Activated CD8-positive, alpha-beta T cell treated with anti-CD3 and anti-CD28 coated beads, Interleukin-2, amount 10 ng/mL, durations not matched to agents 7 days and 5 days (primary cell): ENCODE measurements at places on chromosomes 3 and 15. TPM values are rescaled to one million over a fixed set of nuclear protein-coding genes. Genes with fewer than 3 reads are reported as not detected.

DNA sequence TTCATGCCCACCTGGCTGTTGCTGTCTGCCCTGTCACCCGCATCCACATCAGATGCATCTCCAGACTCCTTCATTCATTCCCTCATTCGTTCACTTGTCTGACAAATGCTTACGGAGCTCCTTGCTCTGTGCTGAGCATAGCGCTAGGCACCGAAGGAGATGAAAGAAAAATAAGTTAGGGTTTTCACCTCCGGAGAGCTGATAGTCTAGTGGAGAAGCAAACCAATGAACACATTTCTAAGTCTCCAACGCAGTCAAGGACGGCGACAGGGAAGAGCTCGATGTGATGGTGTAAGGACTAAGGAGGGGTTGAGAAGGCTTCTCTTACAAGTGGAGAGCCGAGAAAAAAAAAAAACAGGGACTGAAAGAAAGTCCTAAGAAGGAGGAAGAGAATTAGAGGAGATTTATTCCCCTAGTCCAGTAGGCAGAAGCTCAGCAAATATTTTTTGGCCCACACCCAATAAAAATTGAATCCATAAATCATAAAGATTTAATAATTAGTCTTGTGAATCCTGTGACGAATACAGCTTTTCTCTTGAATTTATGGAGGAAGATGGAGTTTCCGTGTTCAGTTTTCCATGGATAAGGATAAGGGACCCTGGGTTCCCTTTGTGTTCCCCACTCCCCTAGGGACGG lies 127.2 kb upstream of the DLG1 start:
- H3K27me3 ChIP-seq: peaks cover 8% of the 10 kb centered on the region
- no peak overlapping the region for H3K4me3 ChIP-seq
- H3K36me3 ChIP-seq: no peaks in the 10 kb centered on the region
- H3K27ac ChIP-seq: no peak overlapping the region

GRCh38 chr3:158103081-158103886 lies 2.9 kb downstream of the SHOX2 start:
- peaks cover 2% of the 10 kb centered on the region for H3K36me3 ChIP-seq
- H3K4me1 ChIP-seq: peaks cover 46% of the 10 kb centered on the region
- peak overlapping the region; percentile 34 for H3K4me3 ChIP-seq
- no peak for DNase-seq
- H3K27ac ChIP-seq: peak overlapping the region; percentile 37

- H3K36me3 ChIP-seq: no peaks in the 10 kb centered on the region
- H3K27me3 ChIP-seq: peaks cover 9% of the 10 kb centered on the region
- no peak overlapping the region for H3K4me3 ChIP-seq
- no peak overlapping the region for H3K27ac ChIP-seq
Observed at GRCh38 chr3:72109327-72110259, 324.6 kb upstream of the PROK2 start.

- H3K27me3 ChIP-seq: peaks cover 3% of the 10 kb centered on the region
- no peak overlapping the region for H3K4me3 ChIP-seq
- DNase-seq: no peak
- no peak overlapping the region for H3K27ac ChIP-seq
- H3K4me1 ChIP-seq: no peaks in the 10 kb centered on the region
Observed at GRCh38 chr15:48414015-48414414, 82.8 kb downstream of the DUT start.

GRCh38 chr15:67319961-67320360 lies 65.4 kb downstream of the IQCH start:
- no peak overlapping the region for H3K4me3 ChIP-seq
- no peak overlapping the region for H3K27ac ChIP-seq
- no peak for DNase-seq
- no peaks in the 10 kb centered on the region for H3K36me3 ChIP-seq

GRCh38 chr3:147392625-147392946 lies 13.8 kb downstream of the ZIC4 start:
- no peak overlapping the region for H3K27ac ChIP-seq
- H3K27me3 ChIP-seq: peaks cover 65% of the 10 kb centered on the region
- H3K4me1 ChIP-seq: no peaks in the 10 kb centered on the region
- peak overlapping the region; percentile 25 for H3K4me3 ChIP-seq

DNA sequence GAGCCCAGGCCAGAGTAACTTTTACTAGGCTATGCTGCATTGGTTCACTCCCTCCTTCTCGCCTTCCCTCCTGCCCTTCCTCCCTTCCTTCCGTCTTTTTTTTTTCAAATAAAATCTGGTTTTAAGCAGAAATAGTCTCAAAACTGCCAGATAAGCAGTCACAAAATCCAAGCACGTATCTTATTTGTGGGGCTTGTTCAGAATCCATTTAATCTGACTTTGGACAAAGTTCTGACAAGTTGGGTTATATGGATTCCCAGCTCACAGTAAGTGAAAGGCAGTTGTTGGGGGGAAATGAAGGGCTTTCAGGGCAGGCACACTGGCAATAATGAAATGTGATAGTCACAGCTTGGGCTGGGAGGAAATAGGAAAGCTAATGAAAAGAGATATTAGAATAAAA lies 32.0 kb upstream of the PLXND1 start:
- H3K27ac ChIP-seq: no peak overlapping the region
- no peak overlapping the region for H3K4me3 ChIP-seq
- DNase-seq: no peak
- H3K4me1 ChIP-seq: peaks cover 1% of the 10 kb centered on the region

GRCh38 chr15:83435202-83435601 lies 11.9 kb upstream of the SH3GL3 start:
- DNase-seq: no peak
- H3K27ac ChIP-seq: no peak overlapping the region
- no peaks in the 10 kb centered on the region for H3K36me3 ChIP-seq

GRCh38 chr3:74814181-74814580 lies 199.7 kb upstream of the CNTN3 start:
- H3K4me3 ChIP-seq: no peak overlapping the region
- no peak for DNase-seq
- no peaks in the 10 kb centered on the region for H3K36me3 ChIP-seq
- H3K27ac ChIP-seq: no peak overlapping the region
- H3K4me1 ChIP-seq: no peaks in the 10 kb centered on the region

DNA sequence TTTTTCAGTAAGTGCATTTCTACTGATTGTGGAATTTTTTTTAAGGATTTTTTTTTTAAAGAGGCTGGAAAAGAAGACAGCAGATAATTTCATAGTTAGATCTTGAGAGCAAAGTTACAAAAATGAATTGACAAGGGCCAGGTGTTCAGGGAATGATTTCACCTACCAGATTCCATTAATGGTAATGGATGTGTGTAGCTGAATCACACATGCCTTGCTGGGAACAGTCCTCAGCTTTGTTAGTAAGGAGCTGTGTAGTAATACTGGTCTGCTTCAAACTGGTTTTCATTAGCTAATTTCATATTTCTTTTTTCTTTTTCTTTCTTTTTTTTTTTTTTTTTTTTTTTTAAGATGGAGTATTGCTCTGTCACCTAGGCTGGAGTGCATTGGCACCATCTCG lies 16.0 kb downstream of the NR1D2 start:
- no peak for DNase-seq
- no peak overlapping the region for H3K27ac ChIP-seq

- no peaks in the 10 kb centered on the region for H3K36me3 ChIP-seq
- no peak for DNase-seq
- peaks cover 3% of the 10 kb centered on the region for H3K27me3 ChIP-seq
Observed at GRCh38 chr3:129617381-129618185, 11.1 kb upstream of the PLXND1 start.

DNA sequence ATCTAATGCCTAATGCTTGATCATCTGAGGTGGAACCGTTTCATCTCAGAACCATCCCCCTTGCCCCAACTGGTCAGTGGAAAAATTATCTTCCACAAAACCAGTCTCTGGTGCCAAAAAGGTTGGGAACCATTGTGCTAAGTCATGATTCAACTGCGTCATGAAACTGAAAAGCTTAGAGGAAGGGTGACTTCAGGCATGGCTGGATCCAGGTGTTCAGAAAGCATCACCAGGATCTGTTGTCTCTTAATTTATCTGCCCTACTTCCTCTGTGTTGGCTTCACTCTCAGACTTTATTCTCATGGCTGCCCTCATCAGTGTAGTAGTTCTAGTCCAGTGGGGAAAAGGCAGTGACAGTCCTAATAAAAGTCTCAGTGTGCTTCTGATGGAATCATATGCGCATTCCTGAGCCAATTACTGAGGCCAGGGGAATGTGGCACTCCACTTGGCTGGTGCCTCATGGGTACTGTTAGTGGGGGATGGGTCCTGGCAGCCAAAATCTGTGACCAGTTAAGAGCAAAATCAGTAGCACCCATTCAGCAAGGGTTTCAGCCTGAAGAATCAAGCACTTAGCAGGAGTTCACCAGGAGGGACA lies 110.3 kb downstream of the WNT5A start:
- no peak overlapping the region for H3K4me3 ChIP-seq
- no peaks in the 10 kb centered on the region for H3K27me3 ChIP-seq
- no peaks in the 10 kb centered on the region for H3K36me3 ChIP-seq
- H3K4me1 ChIP-seq: no peaks in the 10 kb centered on the region
- H3K27ac ChIP-seq: no peak overlapping the region
- no peak for DNase-seq

- no peaks in the 10 kb centered on the region for H3K27me3 ChIP-seq
- H3K36me3 ChIP-seq: peaks cover 29% of the 10 kb centered on the region
- no peak overlapping the region for H3K27ac ChIP-seq
- no peak overlapping the region for H3K4me3 ChIP-seq
Observed at GRCh38 chr3:45635475-45636256, 41.1 kb downstream of the LIMD1 start.

DNA sequence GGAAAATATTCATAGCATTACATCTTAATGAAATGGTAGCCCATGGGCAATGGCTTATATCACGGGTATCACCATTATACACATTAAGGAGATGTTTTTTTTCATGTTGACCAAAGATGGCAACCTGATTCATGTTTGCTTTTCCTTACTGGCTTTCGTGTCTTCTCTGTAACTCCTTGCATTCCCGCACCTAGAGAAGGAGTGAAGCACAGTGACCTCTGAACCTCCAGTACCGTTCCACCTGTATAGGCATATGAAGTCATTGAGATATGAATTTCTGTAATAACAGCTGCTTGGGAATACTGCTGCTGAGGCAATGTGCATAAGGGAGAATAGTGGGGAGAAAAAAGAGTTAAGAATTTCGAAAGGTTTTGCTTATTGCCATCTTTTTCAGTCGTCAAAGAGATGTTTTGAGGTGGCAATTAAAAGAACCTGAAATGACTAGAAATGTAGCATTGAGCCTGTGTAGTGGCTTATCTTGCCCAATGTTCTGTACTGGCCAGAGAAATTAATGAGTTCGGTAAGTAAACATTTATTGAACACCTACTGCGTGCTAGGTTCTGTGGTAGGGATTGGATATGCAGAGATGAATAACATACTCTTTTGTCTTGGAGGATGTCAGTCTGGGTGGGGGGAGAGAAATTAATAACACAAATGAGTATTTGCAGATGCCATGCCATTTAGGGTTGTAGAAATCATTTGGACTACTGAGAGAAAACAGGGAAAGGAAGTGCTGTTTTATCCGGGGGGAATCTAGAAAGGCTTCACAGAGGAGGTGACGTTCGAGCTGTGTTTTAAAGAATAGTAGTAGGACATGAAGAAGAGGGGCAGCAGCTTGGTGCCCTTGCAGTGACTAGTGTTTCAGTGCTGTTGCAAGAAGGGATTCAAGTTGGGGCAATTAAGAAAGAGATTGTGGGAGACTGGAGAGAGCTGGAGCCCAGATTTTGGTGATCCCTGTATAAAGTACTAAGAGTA lies 2.5 kb downstream of the FEM1B start:
- no peaks in the 10 kb centered on the region for H3K27me3 ChIP-seq
- peaks cover 32% of the 10 kb centered on the region for H3K36me3 ChIP-seq
- peak overlapping the region; percentile 28 for H3K27ac ChIP-seq
- H3K4me1 ChIP-seq: peaks cover 47% of the 10 kb centered on the region
- peak overlapping the region; percentile 88 for H3K4me3 ChIP-seq
- DNase-seq: no peak

GRCh38 chr3:112560307-112560706 lies 1.5 kb downstream of the ATG3 start:
- no peak for DNase-seq
- H3K4me1 ChIP-seq: peaks cover 37% of the 10 kb centered on the region
- H3K4me3 ChIP-seq: peak overlapping the region; percentile 94
- H3K27me3 ChIP-seq: no peaks in the 10 kb centered on the region

GRCh38 chr3:158313338-158313927 lies 203.5 kb downstream of the RSRC1 start:
- DNase-seq: no peak
- H3K27me3 ChIP-seq: no peaks in the 10 kb centered on the region
- H3K36me3 ChIP-seq: no peaks in the 10 kb centered on the region

DNA sequence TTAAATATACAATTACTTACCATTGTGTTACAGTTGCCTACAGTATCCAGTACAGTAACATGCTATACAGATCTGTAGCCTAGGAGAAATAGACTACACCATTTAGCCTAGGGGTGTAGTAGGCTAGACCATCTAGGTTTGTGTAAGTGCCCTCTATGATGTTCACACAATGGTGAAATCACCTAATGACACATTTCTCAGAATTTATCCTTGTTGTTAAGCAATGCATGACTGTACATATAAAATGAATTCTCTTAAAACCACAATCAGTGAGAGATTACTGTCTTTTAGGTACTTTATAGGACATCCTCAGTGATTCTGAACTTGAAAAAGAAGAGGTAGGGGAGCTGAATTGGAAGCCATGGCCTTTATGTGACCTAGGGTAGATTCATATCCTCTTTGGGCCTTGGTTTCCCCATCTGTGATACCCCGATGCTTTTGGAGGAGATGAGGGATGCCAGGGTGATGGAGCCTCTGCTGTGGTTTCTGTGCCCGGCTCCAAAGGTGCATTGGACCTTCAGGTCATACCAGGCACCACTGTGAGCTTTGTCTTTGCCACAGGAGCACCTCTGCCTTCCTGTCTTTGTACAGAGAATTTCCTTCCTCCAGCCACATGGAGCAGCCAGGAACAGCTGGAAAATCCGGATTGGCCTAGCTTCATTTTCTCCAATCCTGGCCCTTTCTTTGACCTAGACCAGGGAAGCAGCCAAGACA lies 51.9 kb upstream of the FLNB start:
- peaks cover 18% of the 10 kb centered on the region for H3K4me1 ChIP-seq
- DNase-seq: no peak
- H3K4me3 ChIP-seq: no peak overlapping the region
- H3K27ac ChIP-seq: no peak overlapping the region
- H3K27me3 ChIP-seq: no peaks in the 10 kb centered on the region
- no peaks in the 10 kb centered on the region for H3K36me3 ChIP-seq

GRCh38 chr3:193190146-193190786 lies 50.8 kb upstream of the PLAAT1 start:
- no peak overlapping the region for H3K4me3 ChIP-seq
- no peaks in the 10 kb centered on the region for H3K36me3 ChIP-seq
- DNase-seq: no peak
- no peak overlapping the region for H3K27ac ChIP-seq
- H3K4me1 ChIP-seq: no peaks in the 10 kb centered on the region

DNA sequence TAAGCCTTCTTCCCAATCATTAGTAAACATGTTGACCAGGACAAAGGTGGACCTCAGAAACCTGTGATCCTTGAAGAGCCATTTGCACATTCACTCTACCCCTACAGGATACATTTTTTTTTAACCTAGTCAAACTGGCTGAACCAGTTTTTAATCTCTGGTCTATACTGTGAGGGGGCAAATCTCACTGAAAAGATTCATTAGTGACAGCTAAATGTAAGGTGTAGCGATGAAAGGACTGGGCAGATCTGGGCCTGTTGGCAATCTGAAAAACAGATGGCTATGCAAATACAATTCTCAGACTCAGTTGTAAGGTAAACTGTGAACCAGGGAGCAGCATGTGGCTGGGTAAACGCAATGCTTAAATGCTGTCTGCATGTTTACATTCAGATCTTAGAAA lies 75.6 kb upstream of the SNTN start:
- no peak overlapping the region for H3K4me3 ChIP-seq
- H3K27ac ChIP-seq: no peak overlapping the region
- no peaks in the 10 kb centered on the region for H3K27me3 ChIP-seq
- no peaks in the 10 kb centered on the region for H3K4me1 ChIP-seq
- no peak for DNase-seq

Gene SV2B
- not detected for total RNA-seq

Gene GRM2
- 1.1 TPM for total RNA-seq

Gene FURIN
- total RNA-seq: 86.5 TPM

Gene WNT7A
- not detected for total RNA-seq

Gene UPK1B
- not detected for total RNA-seq

Gene PRSS50
- not detected for total RNA-seq
